Esophagus (tissue), 2 donors: ENCODE measurements at places on chromosomes 4 and X. TPM values are rescaled to one million over a fixed set of nuclear protein-coding genes. Genes with fewer than 3 reads are reported as not detected.

Gene RTL9
- polyA plus RNA-seq: 0.01 TPM

Gene BTK
- 1.1 TPM for polyA plus RNA-seq

Gene GYPE
- polyA plus RNA-seq: 0.08 TPM

Gene TCEAL6
- not detected for polyA plus RNA-seq

Gene SYP
- polyA plus RNA-seq: 0.75 TPM

Gene TLR2
- polyA plus RNA-seq: 1.6 TPM

Gene GPR143
- polyA plus RNA-seq: 2.2 TPM

Gene BST1
- 0.96 TPM for polyA plus RNA-seq

Gene PRSS12
- 4.1 TPM for polyA plus RNA-seq

Gene GPC4
- 1.6 TPM for polyA plus RNA-seq

Gene RAB33A
- 0.46 TPM for polyA plus RNA-seq

Gene MAOB
- 7.5 TPM for polyA plus RNA-seq

Gene COL4A6
- polyA plus RNA-seq: 5.0 TPM

Gene MAGEA4
- not detected for polyA plus RNA-seq

Gene C1QTNF7
- polyA plus RNA-seq: 1.4 TPM

Gene TMPRSS11E
- polyA plus RNA-seq: 455 TPM
